WERI-Rb-1 (cell line): ENCODE measurements at places on chromosomes 13 and 19.

- no peak for DNase-seq
Observed at GRCh38 chr13:45289936-45290563, 50.9 kb downstream of the TPT1 start.

DNA sequence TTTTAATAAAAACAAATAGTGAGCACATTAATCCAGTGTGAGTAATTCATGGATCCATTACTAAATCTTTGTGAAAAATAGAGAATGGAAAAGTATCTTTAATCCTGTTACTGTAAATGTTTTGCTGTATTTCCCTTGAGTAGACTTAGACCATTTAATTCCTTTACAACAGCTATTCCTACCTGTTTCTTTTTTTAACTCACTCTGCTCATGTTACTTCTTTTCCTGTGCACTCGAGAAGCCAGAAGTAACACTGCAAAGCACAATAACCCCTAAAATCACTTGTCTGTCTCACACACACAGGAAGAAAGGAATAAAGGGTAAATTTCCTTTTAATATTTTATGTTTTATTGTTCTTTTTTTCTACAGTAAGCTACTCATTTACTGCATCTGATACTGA lies 244.3 kb downstream of the SHISA2 start:
- no peak for DNase-seq

DNA sequence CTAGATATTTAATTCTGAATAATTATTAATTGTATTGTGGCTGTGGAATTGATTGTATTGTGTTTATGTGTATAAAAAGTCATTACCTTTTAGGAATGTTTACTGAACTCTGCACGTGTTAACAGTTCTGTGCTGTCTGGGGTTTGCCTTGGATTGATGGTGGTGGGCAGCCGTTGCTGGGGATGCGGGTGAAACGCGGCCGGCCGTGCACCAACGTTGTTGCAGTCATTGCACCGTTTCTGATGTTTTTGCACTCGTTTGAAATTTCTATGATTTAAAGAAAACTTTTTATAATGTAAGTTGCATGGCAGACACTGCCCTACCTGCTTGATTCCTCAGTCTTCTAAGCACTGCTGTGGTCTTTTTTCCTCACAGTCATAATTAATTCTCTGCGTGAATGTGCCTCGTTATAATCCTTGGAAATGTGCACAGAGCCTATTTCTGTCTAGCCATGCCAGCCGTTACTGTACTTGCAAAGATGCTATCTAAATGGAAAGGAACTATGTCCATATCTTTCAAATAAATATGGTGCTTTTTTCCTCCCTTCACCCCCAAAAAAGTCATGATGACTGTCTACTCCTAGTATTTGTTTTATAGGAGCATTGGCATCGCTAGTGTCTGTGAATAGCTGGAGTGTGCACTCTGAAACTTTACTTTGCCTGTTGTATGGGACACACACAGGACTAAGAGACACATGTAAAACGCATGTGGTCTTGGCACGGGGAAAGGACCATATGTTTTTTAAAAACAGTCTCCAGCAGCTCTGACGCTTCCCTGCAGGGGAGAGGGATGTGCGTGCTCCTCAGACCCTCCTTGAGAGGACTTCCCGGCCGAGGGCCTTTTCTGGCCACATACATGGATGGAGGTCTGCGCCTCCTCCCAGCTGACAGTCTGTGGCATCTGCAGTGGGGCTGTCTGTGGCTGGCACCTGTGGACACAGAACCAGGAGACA lies 40.7 kb upstream of the MCF2L start:
- no peak for DNase-seq

- DNase-seq: no peak
Observed at GRCh38 chr13:48528720-48529119, 4.2 kb downstream of the RCBTB2 start.

- DNase-seq: no peak
Observed at GRCh38 chr19:1523412-1524286, at the start of gene PLK5. Gene PLK5 (plus strand): TSS chr19:1524077. CDS start chr19:1526997, 2,920 bp downstream.

GRCh38 chr13:35703061-35703460 lies 226.6 kb upstream of the MAB21L1 start:
- DNase-seq: no peak
